NCI-H526 (cell line): ENCODE measurements at places on chromosomes 5 and 9.

- no peak for DNase-seq
These were observed 77.8 kb upstream of the SHB start for GRCh38 chr9:38146844-38147243.

DNA sequence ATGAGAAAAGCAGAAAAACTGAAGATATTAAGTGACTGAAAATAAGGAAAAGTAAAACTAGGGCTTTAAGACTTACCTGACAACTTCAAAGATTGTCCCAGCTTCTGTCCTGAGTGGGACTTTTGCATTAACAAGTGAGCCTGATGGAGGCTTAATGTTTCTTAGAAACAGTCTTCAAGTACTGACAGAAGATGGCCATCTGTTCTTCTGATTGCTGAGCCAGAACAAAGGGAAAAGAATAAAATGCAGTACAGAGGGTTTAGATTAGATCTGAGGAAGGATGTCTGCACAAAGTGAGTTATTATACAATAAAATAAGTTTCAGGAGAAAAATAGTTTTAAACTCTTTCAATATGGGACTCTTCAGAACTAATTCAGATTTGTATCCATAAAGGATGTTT, 500.7 kb downstream of the CETN3 start:
- no peak for DNase-seq

DNA sequence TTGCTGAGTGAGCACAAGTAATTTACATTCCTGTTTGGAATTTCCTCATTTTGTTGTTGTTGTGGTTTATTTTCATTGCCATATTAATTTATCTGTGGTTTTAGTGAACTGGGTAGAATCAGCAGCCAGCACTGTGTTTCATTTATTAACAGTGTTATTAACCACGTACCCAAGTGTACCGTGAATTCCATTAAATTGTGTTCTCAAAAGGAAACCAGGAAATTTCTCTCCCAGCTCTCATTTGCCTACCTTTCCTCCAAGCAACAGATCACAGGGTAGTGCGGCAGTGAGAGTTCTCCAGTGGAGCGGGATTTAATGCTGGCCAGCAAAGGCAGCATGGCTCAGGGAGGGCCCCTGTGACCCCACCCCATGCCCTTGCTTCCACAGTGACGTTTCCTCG, 54.6 kb downstream of the MVB12B start:
- no peak for DNase-seq

GRCh38 chr9:34171753-34172535, 6.9 kb upstream of the UBAP1 start:
- DNase-seq = no peak

DNA sequence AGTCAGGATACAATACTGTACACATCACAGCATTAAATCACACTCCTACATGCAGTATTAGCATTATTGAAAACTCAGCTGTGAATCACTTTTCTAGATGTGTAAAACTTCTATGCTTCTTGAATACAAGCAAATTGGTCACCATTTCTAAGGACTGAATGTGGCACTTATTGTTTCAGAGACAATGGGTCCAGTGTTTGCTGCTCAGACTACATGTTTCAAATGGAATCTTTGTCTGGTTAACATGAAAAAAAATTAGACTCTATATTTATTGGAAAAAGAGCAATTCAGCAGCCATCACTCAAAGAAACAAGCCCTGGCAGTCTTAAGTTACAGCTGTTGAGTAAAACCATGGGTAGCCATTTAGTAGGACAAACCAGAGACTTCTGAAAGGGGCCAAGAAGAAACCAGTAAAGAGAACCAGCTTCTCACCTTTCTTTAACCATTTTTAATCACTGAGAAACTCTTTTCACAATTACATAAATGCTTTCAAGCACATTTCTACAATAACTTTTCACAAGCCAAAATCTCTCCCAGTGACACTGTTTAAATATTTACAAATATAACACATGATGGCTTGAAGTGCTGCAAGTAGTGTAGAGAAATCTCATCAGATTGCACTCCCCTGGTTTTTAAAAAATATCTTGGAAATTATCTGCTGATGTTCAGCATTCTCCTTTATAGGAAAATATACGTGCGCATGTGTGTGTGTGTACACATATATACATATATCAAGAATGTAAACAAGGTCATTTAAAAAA, 35.2 kb downstream of the OR2K2 start:
- no peak for DNase-seq

DNA sequence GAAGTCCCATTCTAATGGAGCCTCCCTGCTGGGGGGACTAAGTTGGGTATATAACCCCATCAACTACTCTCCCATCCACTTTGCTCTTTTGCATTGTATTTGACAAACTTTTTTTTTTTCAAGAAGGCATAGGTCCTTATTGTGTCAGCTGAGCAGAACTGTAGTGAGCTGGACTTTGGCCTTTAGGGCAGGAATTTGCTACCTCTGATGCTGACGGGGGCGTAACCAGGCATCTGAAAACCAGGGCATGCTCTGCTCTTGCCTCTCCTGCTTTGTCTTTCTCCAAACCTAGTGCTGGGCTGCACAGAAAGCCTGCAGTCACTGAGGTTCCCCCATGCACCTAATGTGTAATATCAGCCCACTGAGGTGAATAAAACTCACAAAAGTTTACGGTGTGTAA, 49.0 kb downstream of the MSX2 start:
- DNase-seq = no peak

DNA sequence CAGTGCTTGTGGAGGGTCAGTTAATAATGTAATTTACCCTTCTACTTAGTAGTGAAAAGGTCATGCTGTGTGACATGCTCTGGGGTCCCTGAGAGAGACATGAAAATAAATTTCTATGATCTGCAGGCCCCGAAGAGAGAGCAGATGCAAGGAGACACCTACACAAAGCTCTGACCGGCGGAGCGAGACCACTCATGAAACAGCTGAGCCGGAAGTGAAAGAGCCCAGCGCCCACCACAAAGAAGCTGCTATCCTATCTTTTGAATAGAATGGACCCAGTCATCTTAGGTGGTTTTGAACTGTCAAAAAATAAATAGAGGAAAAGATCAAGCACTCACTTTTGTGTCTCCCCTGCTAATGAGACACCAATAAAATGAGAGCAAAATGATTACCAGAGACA, 190.0 kb downstream of the MED10 start:
- peak; percentile 43 for DNase-seq

- DNase-seq = no peak
These were observed 359.2 kb upstream of the ACTBL2 start for GRCh38 chr5:57841676-57842363.
